ENCODE measurements at places on chromosomes 3 and 15.
A peak's percentile ranks its signal among the peaks of the same experiment; 100 is the strongest.

GRCh38 chr3:63150880-63151279, 127.2 kb upstream of the SYNPR start:
- no peak for DNase-seq

- DNase-seq, result peak; percentile 57
Observed at GRCh38 chr15:40769274-40770146, at the start of gene C15orf62. Gene C15orf62 (plus strand): TSS chr15:40769980. CDS start chr15:40770496, 516 bp downstream.

DNA sequence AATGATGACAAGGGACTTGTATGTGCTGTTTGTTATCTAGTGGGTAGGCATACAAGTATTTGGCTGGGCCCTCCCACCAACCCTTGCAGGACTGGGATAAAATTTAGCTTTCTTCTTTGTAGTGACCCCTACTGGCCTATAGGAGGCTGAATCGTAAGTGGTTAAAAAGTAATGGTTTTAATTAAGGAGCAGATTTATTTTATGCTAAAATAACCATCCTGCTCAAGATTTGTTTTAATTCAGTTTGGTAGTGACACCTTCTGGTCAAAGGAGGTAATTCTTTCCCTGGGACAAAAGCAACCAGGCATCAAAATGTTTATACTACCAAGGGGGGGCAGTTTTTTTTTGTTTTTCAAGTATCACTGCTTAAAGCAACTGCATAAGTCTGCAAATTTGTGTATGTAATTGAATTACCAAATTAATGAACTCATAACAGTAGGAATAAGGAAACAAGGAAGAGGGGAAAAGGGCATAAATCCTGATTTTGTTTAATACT, 70.7 kb downstream of the TOP2B start:
- DNase-seq, result no peak

- DNase-seq, result peak; percentile 6
Observed at GRCh38 chr3:194203482-194204041, 67.6 kb downstream of the HES1 start.

DNA sequence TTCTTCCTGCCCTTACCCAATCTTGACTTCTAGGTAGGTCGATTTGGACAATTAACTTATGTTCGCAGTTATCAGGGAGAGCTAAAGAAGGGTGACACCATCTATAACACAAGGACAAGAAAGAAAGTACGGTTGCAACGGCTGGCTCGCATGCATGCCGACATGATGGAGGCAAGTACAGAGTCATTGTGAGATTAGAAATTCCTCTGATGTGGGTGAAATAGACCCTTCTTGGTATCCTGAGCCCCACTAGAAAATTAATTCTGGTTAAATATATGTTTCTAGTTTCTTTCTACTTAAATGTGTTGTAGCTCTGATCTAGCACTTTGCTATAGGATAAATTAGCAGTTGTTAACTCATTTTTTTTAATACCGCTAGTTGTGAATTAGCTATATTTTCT, 13.6 kb downstream of the LXN start:
- DNase-seq, result no peak

- DNase-seq, result no peak
Observed at GRCh38 chr3:136862617-136863322, 762 bp downstream of the NCK1 start.

Measured in activated CD8-positive, alpha-beta memory T cell treated with anti-CD3 and anti-CD28 coated beads for 4 hours (primary cell).